ENCODE measurements at places on chromosomes 11 and 22.

DNA sequence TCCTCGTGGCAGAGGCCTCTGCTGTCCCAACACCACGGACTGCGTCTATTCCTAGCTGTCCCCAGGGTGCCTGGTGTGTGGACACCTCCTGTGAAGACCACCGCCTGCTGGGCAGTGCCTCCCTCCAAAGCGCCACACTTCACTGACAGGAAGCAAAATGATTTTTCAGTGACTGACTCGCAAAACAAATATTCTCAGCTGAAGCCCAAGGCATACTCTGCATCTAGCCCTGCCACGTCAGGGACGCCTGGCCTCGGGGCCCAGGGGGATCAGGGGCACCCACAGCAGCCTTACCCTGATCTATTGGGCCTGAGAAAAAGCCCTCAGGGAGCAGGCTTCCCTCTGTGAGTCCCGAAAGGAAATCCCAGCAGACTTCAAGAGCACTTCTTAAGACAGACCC lies 2.2 kb downstream of the BRD1 start:
- DNase-seq: no peak

DNA sequence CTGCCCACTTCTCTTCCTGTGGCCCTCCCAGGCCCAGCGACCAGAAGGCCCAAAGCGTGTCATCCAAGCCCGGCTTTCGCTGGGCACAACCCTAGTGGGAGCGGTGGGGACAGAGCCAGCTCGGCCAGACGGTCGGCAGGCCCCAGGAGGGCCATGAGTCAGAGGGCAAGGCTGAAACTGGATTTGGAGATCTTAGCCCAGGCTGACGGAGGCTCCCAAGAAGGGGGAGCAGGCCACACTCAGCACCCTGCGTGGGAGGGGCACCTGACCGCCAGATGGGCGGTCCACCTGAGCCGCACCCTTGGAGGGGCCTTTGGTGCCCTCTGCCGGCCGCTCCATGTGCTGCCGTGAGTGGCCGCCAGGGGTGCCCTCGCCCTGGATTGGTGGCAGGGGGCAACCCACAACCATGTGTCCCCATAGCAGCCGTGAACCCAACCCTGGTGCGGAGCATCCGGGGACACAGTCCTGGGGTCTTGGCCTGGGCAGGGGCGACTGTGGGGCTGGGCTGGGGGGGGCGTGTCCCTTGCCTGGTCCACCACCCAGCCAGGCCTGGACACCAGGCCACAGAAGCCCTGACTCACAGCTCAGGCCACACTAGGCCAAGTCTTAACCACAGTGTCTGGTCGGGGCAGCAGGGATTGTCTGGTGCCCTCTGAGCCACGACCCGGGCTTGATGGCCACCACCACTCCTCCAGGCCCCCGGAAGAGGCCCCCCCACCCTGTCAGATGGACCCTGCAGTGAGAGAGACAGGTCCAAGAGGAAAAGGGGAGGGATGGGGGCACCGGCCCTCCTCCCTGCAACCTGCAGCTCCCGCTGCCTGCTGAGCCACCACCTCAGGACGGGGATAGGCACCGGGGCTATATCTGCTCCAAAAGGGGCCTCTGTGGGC lies 19.2 kb upstream of the TALDO1 start:
- peak; percentile 88 for DNase-seq

DNA sequence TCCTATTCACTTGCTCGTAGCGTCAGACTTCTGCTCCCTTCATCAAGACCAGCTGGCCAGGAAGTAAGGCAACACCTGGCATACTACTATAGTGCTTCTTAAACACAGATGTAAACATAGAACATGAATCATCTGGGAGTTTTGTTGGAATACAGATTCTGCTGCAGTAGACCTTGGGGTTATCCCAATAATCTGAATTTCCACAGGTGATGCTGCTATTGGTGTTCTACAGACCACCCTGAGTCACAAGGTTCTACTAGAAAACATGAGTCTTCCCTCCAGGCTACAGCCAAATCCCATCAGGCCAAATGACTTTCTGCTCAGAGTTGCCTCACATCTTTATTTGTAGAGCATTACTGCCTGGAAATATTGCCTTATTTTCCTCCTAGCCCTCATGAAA lies 175.2 kb downstream of the NELL1 start:
- DNase-seq: no peak

- no peak for DNase-seq
These were observed 9.5 kb upstream of the NF2 start for GRCh38 chr22:29593923-29594322.

DNA sequence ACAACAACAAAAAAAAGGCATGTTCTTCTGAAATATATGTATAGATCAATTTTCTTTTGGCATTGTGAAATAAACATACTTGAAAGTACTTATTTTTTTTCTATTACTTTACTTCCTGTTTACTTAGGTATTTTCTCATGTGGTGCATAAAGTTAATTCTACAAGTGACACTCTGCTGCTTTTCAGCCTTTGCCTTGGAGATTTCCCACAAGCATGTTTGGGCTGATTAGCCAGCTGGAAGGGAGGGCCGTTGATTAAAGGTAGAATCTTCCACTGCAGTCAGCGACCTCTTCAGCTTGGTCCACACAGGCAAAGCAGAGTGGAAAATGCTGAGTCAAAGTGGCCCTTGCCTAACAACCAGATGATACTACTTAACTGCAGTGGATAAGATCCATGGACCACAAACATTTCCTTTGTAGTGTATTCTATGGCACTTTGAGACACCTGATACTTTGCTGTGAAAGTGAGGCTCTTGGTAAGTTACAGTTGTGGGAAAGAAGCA lies 176.0 kb downstream of the ARHGAP42 start:
- DNase-seq: no peak

GRCh38 chr11:1406571-1407485 lies 17.1 kb downstream of the BRSK2 start:
- DNase-seq: no peak

GRCh38 chr11:117391181-117391580 lies 63.5 kb downstream of the CEP164 start:
- no peak for DNase-seq

- no peak for DNase-seq
These were observed 14.9 kb downstream of the EHD1 start for GRCh38 chr11:64863391-64864060.

DNA sequence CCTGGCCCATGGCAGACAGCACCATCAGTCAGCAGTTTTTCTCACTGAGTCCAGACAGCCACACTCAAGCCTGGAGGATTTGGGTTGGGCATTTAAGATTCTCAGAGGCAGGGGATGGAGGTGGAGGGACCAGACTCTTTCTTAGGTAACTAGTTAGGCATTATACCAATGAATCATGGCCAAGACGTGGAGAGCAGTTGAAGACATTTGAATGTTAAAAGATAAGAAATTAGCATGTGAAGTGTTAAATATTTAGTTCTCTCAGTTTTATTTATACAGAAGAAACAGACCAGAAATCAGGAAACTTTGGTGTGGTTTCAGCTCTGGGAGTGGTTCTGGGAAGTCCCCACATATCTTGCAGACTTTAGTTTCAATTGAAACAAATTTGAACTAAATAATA lies 9.9 kb downstream of the GTF2H1 start:
- no peak for DNase-seq

DNA sequence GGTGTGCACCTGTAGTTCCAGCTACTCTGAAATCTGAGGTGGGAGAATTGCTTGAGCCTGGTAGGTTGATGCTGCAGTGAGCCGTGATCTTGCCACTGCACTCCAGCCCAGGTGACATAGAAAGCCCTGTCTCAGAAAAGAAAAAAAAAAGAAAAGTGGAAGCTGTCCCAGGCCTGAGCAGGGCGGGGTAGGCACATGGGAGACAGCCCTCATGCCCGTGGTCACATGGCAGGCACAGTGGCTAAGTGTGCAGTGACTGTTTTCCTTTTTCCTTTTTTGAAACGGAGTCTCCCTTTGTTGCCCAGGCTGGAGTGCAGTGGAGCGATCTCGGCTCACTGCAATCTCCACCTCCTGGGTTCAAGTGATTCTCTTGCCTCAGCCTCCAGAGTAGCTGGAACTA lies 7.8 kb downstream of the OTUB1 start:
- DNase-seq: no peak

DNA sequence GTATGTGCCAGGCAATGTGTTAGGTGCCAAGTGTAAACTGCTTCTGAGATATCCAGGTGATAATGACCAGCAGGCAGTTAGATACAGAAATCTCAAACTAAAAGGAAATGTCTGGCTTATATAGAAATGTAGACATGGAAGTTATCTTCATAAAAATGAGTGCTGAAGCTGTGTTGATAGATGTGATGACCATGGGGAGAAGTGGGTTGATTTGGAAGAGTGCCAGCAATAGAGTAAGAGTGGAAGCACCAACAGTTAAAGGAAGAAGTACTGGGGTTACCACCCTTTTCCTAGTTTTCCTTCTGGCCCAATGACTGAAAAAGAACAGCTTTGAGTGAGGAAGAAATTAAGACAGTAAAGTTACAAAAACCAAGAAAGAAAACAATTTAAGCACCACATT lies 68.5 kb downstream of the C2CD3 start:
- no peak for DNase-seq

GRCh38 chr11:75269896-75270295 lies 29.3 kb downstream of the TPBGL start:
- no peak for DNase-seq

DNA sequence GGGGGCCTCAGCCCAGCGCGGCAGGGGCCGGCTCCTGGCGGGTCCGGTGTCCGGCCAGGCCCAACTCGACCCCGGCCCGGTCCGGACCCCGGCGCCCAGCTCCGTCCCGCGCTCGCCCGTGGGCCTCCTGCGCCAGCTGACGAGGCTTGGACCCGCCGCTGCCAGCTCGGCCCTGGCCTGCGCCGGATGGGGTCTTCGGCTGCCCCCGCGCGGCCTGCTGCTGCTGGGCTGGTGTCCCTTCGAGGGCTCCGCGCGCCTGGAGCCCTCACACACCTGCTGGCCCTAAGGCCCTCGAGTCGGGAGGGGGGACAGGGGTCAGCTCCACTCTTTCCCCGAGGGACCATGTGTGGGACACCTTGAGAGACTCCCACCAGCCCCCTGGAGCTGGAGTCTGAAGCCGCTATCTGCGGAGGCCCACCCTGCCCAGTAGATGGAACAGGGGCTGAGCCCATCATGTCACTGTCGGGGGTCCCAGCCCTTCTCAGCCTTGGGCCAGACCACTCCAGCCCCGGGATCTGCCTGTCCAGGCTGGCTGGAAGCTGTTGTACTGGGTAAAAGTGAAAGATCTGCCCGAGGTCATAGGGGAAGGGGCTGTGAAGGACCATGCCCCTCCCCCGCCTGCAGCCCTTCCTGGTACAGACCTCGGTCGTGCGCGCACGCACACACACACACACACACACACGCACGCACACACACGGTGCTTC lies 768 bp upstream of the CDKN1C start:
- no peak for DNase-seq

DNA sequence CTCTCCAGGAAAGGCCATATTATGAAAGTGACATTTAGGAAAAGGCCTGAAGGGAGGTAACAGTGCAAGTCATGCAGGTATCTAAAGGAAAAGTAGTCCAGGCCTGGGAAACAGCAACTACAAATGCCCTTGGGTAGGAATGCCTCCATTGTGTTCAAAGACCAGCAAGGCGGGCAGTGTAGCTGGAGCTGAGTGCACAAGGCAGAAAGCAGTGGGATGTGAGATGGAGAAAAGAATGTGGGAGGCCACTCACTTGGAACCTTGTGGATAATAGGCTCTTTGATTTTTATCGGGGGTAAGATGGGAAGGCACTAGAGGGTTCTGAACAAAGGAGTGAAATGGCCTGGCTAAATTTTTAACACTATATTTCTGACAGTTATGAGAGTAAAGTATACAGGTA lies 188.6 kb downstream of the PGR start:
- no peak for DNase-seq

- DNase-seq: no peak
These were observed 365.2 kb upstream of the LUZP2 start for GRCh38 chr11:24131698-24132097.

DNA sequence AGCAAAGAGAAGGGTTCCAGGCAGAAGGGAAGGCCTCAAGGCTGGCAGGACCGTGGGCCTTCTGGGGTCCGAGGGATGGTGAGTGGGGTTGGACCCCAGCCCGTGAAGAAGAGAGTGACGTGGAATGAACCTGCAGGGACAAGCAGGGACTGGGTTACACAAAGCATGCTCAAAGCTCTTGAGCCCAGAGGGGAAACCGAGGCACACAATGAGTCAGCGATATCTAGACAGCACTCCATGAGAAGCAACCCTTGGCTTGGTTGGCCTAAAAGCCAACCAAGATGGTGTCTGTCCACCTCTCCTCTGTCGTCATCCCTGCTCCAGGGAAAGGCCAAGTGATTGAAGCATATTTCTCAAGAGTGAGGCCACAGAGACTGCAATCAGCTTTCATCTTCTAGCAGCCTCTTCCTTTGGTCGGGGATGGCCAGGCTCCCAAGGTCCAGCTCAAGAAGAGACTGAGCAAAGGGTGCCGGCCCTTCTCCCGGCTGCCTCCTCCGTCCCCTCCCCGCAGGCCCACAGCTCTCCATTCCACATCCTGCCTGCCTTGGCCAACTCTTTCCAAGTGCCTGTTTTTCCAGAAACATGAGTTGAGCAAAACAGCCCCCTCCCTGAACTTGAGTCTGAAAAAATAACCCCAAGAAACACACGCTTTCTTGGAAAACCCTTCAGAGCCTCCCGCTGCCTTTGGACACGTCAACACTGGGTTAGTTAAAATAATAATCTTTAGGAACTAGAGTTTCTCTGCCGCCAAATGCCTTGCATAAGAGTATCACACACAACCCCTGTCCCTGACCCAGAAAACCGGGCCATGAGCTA lies 556.6 kb downstream of the MIAT start:
- DNase-seq: no peak

DNA sequence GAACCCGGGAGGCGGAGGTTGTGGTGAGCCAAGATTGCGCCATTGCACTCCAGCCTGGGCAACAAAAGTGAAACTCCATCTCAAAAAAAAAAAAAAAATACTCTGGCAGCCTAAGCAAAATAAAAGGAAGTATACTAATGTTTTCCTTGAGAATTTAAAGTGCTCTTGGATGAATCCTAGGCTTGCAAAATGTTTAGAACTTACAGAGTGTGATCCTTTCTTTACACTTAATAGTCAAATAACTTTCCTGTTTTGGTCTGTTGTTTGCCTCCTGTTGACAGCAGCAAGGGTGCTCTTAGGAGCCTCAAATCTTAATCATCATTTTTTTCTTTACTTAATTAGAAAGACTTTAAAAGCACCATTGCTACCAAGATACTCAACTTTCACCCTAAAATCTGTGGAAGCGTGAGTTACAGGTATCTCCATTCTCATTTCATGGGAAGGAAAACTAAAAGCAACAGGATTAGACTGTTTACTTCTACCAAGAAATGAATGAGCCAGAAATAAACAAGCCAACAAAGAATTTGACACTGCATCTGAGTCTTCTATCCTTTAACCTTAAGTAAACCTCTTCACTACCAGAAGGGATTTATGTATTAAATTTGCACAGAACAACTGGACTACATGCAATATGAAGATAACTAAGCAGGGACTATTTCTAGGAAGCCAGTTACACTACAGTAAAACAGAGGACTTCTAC lies 38.7 kb upstream of the CRTAM start:
- no peak for DNase-seq

Measured in D721Med (cell line).